ENCODE measurements at places on chromosomes 11 and 22.

GRCh38 chr11:114284021-114284420 is 12.2 kb upstream of the NNMT start:
- DNase-seq, result no peak

DNA sequence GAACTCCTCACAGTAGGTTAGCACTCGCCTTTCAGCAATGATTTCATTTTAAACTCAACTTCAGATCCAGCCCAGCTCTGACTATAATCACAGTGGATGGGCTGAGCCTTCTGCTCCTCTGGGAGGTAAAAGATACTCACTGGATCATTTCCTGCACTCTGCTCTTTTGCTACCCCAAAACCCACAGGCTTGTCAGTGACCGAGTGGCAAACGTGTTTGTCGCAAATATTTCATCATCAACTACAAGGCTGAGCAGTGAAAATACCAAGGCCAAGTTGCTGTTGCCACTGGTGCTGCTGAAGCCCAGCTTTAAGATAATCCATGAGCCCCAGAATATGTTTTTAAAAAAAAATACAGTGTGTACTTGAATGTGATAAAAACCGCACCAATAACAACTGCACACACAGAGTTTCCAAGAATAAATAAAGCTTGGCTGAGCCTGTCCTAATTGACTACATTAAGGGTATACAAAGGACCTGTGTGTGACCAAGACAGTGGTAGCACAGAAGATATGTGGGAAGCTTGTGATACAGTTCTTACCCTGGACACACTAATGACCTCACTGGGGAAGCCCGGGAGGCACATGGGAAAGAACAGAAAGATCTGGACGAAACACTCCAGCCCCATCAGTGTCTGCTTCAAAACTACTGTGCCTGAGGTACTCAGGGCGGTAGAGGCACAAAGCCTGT is 41.3 kb downstream of the ABTB2 start:
- no peak for DNase-seq

DNA sequence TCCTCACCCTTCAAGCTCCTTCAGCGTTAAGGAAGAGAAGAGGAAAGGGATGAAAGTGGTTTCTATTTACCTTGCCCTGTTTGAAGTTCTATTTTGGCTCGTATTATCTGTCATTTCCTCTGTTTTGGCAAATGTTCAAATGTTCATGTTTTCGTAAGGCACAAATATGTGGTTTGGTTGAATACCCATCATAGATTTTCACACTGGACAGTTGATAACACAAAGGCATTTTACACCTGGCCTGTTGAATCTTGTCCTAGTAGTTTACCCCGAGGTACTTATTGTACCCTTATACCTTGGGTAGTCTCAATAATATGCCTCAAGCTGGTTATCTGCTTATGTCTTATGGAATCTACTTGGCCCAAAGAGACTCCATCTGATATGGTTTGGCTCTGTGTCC is 706.9 kb downstream of the METTL15 start:
- no peak for DNase-seq

DNA sequence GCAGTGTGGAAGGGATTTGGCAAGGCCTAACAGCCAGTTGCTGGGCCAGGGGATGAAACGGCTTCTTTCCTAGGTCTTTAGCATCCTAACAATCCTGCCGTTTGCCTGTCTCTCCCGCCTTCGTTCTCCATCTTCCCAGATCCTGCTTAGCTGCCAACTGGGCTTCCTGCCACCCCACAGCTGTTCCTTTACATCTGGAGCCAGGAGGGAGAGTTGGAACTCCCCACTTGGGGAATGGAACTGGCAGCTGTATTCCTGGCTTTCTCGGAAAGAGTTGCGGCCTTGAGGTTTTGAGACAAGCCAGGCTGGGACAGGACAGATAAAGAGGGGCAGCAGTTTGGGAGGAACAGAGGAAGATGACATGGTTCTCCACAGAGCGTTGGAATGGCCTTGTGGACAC is 59.6 kb downstream of the ST3GAL4 start:
- no peak for DNase-seq

- DNase-seq, result no peak
These were observed 66.2 kb downstream of the ALX4 start for GRCh38 chr11:44243595-44244343.
